ENCODE measurements at places on chromosomes 2 and 18. TPM values are rescaled to one million over a fixed set of nuclear protein-coding genes. Genes with fewer than 3 reads are reported as not detected.

Gene ZFAND2B
- 22.1 TPM for total RNA-seq

Gene FTCDNL1
- total RNA-seq, result 1.4 TPM

Gene ZAP70
- not detected for total RNA-seq

Gene ATOH8
- total RNA-seq, result 3.9 TPM

Gene FAM110C
- total RNA-seq, result not detected

Gene REG3A
- total RNA-seq, result not detected

Gene RAB6C
- total RNA-seq, result not detected

Gene CNNM3
- 6.6 TPM for total RNA-seq

Gene GULP1
- 35.5 TPM for total RNA-seq

All from endothelial cell of coronary artery (primary cell).